ENCODE measurements at places on chromosomes 5 and 9.
A peak's percentile ranks its signal among the peaks of the same experiment; 100 is the strongest.

- no peak overlapping the region for H3K27ac ChIP-seq
- H3K4me3 ChIP-seq: no peak overlapping the region
- no peaks in the 10 kb centered on the region for H3K27me3 ChIP-seq
- peaks cover 46% of the 10 kb centered on the region for H3K4me1 ChIP-seq
- DNase-seq: no peak
- H3K36me3 ChIP-seq: no peaks in the 10 kb centered on the region
These were observed 10.0 kb downstream of the MEF2C start for GRCh38 chr5:88872971-88873370.

- peaks cover 17% of the 10 kb centered on the region for H3K27me3 ChIP-seq
- no peaks in the 10 kb centered on the region for H3K4me1 ChIP-seq
- H3K27ac ChIP-seq: peak overlapping the region; percentile 26
These were observed 25.6 kb downstream of the FAM163B start for GRCh38 chr9:133583586-133583985.

DNA sequence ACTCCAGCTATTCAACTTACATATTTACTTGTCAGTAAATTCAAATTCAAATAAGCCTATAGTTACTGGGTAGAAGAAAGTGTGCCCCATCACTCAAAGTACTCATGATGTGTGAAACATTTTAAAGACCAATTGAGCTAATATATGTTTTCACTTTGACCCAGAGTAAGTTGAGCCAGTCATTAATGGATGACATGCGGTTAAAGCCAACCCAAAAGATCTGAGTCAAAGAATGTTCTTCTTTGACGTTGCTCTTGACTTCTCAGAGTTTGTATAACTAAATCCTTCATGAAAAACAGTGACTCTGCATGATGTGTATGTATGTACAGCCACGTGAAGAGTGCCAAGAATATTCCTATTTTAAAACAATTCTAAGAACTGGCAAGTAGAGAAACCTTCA, 237.4 kb downstream of the NR2F1-AS1 start:
- H3K4me3 ChIP-seq: no peak overlapping the region
- no peak for DNase-seq
- peaks cover 7% of the 10 kb centered on the region for H3K27me3 ChIP-seq
- H3K36me3 ChIP-seq: no peaks in the 10 kb centered on the region
- H3K4me1 ChIP-seq: no peaks in the 10 kb centered on the region

- no peaks in the 10 kb centered on the region for H3K4me1 ChIP-seq
- no peak overlapping the region for H3K27ac ChIP-seq
- H3K27me3 ChIP-seq: no peaks in the 10 kb centered on the region
- no peak for DNase-seq
- no peak overlapping the region for H3K4me3 ChIP-seq
- no peaks in the 10 kb centered on the region for H3K36me3 ChIP-seq
These were observed 210.1 kb downstream of the PRDM9 start for GRCh38 chr5:23717486-23717885.

DNA sequence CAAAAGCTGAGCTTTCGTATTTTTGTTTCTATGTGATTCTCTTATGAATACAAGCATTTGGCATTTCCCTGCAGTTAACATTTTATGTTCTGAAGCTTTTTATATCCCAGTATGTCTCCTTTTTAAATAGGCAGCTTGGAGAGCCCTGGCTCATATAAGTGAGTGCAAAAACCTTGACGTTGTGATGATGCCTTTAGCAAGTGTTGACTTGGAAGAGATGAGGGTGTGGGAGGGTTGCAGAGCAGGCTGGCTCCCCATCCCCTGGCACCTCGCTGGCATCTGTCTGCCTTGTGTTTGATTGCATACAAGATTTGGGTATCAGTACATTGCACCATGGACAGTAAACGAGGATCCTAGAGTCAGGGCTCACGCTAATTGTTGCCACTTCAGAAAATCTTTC, 42.1 kb upstream of the DIRAS2 start:
- no peak overlapping the region for H3K27ac ChIP-seq
- no peaks in the 10 kb centered on the region for H3K36me3 ChIP-seq
- no peaks in the 10 kb centered on the region for H3K27me3 ChIP-seq

DNA sequence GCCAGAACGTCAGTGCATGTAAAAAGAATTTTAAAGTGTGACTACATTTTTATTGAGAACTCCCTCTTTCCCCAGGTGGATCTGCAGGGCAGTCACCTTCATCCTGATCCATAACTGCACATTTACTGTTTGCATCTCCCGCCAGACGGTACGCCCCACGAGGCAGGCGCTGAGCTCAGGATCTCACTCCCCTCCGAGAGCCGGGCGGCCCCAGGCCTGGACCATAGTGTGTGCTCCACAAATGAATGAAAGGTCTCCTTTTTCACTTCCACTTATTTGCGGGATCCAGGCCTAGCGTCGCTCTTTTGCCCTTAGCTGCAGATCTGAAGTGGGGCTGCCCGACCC, 378 bp downstream of the DROSHA start:
- H3K4me1 ChIP-seq: peaks cover 30% of the 10 kb centered on the region
- H3K36me3 ChIP-seq: no peaks in the 10 kb centered on the region
- peak; percentile 29 for DNase-seq
- no peaks in the 10 kb centered on the region for H3K27me3 ChIP-seq
- H3K4me3 ChIP-seq: no peak overlapping the region
- H3K27ac ChIP-seq: no peak overlapping the region

DNA sequence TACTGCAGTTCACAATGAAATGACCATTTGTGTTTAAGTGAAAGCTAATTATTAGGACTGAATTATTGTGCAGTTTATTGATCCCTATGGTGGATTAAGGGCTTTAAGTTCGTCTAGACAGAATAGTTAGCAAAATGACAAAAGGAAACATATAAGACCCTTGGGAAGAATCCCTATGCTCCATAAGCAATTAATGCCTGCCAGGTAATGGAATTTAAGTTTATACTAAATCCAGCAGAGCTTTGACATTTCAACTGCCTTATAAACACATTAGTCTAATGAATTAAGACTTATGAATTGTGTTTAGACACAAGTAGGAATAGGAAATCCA, 640.0 kb upstream of the ARRDC3 start:
- H3K4me3 ChIP-seq: no peak overlapping the region
- no peaks in the 10 kb centered on the region for H3K36me3 ChIP-seq
- no peaks in the 10 kb centered on the region for H3K4me1 ChIP-seq
- H3K27me3 ChIP-seq: no peaks in the 10 kb centered on the region
- DNase-seq: no peak
- no peak overlapping the region for H3K27ac ChIP-seq

GRCh38 chr5:143985832-143986515, 174.0 kb downstream of the HMHB1 start:
- H3K36me3 ChIP-seq: no peaks in the 10 kb centered on the region
- no peaks in the 10 kb centered on the region for H3K4me1 ChIP-seq
- H3K27ac ChIP-seq: no peak overlapping the region

DNA sequence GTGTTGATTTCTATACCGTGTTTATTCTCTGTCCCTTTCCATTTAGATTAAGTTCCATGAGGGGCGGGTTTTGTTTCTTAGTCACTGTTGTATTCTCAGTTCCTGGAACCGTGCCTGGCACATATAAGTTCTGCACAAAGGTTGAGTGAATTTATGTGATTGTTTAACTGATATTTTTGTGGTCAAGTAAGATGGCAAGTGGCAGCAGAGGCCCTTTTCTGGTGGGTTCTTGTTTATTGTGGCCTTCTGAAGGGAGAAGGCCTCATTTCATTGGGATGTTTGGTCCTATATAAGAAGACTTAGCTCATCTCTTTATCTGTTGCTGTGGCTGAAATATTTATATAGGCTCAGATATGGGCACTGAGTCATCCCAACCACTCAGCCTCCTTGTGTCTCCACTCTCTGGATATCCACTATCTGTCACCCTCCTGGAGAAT, 262.5 kb downstream of the PSAT1 start:
- no peak overlapping the region for H3K4me3 ChIP-seq
- DNase-seq: no peak
- H3K4me1 ChIP-seq: no peaks in the 10 kb centered on the region
- H3K36me3 ChIP-seq: no peaks in the 10 kb centered on the region
- H3K27me3 ChIP-seq: no peaks in the 10 kb centered on the region

GRCh38 chr5:96431376-96432187, 1.5 kb downstream of the PCSK1 start:
- H3K27me3 ChIP-seq: peaks cover 36% of the 10 kb centered on the region
- no peaks in the 10 kb centered on the region for H3K4me1 ChIP-seq
- H3K4me3 ChIP-seq: no peak overlapping the region
- H3K27ac ChIP-seq: no peak overlapping the region

- DNase-seq: no peak
- no peaks in the 10 kb centered on the region for H3K27me3 ChIP-seq
- no peaks in the 10 kb centered on the region for H3K36me3 ChIP-seq
- no peak overlapping the region for H3K27ac ChIP-seq
- H3K4me3 ChIP-seq: no peak overlapping the region
These were observed 5.3 kb upstream of the CFAP95 start for GRCh38 chr9:69815313-69815712.

- no peaks in the 10 kb centered on the region for H3K27me3 ChIP-seq
- DNase-seq: no peak
These were observed 778.1 kb downstream of the SEMA5A start for GRCh38 chr5:8767746-8768145.

DNA sequence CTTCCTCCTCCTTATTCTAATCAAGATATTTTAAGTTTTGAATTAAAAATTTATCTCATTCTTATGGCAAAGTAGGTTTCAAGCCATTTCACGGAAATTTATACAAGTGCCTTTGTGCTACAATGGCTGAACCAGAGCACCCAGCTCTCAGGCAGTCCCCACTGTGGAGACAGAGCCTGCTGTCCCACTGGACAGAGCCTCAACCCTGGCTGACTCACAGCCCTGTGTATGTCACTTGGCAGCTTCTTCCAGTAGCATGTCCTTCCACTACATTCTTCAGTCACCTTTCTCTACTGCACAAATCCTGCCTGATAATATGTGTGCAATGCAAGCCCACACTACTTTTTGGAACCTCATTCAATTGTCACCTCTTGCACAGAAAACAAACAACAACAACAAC, 253.1 kb downstream of the PDE4D start:
- H3K4me1 ChIP-seq: no peaks in the 10 kb centered on the region
- H3K4me3 ChIP-seq: no peak overlapping the region
- H3K27me3 ChIP-seq: no peaks in the 10 kb centered on the region
- no peaks in the 10 kb centered on the region for H3K36me3 ChIP-seq
- no peak overlapping the region for H3K27ac ChIP-seq
- DNase-seq: no peak

DNA sequence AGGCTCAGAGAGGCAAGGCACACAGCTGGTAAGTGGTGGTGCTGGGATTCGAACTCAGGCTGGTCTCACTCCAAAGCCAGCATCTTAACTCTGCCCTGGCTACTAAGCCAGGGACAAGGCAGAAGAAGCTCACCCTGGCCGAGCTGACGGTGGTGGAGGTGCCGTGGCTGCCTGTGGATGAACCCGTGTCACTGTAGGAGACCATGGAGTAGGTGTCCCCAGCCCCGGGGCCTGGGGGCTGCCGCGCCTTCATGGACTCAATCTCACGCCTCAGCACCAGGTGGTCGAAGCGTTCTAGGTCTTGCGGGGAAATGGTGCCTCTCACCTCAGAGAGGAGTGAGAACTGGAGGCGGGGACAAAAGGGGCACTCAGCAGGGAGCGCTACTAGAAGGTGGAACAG, 35.4 kb upstream of the AKNA start:
- H3K27me3 ChIP-seq: no peaks in the 10 kb centered on the region
- peaks cover 21% of the 10 kb centered on the region for H3K4me1 ChIP-seq
- H3K36me3 ChIP-seq: peaks cover 42% of the 10 kb centered on the region
- no peak overlapping the region for H3K27ac ChIP-seq

DNA sequence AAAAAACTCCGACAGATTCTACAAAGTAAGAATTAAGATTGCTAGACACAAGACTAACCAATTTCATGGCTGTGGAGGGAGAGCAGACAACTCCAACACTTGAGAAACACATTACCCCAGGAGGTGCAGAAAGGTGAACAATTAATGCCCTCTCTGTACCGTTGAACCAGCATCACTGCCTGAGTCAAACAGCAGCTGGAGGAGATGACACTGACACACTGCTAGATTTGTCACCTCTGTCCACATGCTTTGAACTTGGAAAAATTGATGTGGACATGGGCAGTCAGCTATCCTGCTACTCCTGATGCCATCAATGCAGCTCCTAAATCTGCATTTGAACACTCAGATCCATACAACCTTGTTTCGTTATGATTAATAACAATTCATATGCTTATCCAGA, 51.7 kb downstream of the GPBP1 start:
- no peaks in the 10 kb centered on the region for H3K36me3 ChIP-seq
- no peak overlapping the region for H3K4me3 ChIP-seq
- DNase-seq: no peak

DNA sequence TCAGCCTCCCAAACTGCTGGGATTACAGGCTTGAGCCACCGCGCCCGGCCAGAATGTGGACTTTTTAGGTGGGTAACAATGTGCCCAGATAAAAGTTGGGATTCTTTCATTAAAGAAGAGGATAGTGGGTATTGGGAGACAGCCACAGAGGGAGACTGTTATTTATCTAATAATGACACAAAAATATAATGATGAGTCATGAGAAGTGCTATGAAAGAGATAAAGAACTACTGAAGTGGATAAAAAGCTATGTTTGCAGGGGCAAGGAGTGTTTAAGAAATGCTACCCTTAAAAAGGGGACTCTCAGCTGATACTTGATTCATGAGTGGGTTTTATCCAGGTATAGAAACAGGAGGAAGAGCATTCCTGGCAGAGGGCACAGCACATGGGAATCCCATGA, 143.6 kb upstream of the ERCC6L2 start:
- H3K4me1 ChIP-seq: peaks cover 6% of the 10 kb centered on the region
- no peaks in the 10 kb centered on the region for H3K27me3 ChIP-seq

DNA sequence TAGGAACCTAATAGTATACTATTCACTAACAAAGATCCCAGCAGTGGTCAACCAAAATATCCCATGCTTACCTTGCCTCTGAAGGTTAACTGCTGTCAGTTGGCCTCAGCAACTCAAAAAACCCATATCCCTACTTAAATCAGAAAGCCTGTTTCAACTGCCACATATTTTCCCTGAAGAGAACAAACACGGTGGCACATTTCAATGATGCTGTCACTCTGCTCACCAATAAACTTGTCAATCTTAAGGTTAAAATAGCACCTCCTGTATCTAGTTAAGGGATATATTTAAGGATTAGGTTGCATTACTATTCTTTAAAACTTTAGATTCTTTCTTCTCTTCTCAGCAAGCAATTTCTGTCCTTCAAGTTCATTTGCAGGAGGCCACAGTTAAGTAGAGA, 986.9 kb downstream of the CDH18 start:
- no peak for DNase-seq
- H3K27me3 ChIP-seq: no peaks in the 10 kb centered on the region
- no peaks in the 10 kb centered on the region for H3K4me1 ChIP-seq
- no peak overlapping the region for H3K27ac ChIP-seq
- no peaks in the 10 kb centered on the region for H3K36me3 ChIP-seq
- H3K4me3 ChIP-seq: no peak overlapping the region

GRCh38 chr9:89543111-89543510, 45.2 kb upstream of the SEMA4D start:
- no peaks in the 10 kb centered on the region for H3K27me3 ChIP-seq
- H3K27ac ChIP-seq: no peak overlapping the region
- no peaks in the 10 kb centered on the region for H3K36me3 ChIP-seq
- no peaks in the 10 kb centered on the region for H3K4me1 ChIP-seq
- no peak overlapping the region for H3K4me3 ChIP-seq
- no peak for DNase-seq
